ENCODE measurements at places on chromosomes 6 and 20.

DNA sequence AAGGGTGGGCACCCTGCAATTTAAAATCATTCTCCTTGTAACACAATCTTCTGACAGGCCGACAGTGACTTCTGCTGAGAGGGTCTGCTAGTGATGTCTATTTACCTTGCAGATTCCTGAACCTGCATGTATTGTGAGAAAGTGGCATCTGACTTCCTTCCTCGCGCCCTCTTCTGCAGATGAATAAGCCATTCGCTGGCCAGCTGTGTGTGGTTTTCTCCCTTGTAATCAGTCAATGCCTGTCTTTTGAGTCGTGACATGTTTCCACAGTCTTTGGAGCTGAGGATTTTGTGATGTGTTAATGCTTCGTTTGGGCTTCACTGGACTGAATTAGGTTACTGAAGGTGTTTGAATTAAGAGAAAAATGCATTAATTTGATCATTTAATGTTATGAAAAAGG lies 125.3 kb downstream of the GRM1 start:
- DNase-seq, result no peak

DNA sequence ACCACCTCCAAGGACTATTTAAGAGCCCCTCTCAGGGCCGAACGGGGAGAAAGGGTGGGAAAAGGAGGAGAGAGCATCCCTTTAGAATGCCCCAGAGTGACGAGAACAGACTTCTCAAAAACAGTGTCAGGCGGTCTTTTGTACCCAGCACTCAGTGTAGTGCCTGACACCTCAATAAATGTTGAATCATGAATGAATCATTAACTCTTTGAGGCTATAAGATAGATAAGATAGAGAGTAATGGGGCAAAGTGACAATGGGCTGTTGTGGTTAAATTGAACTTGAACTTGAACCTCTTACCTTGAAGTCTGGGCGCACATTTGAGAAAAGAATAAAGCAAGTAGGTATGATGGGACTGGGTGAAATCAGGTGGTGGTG lies 7.4 kb downstream of the TCF21 start:
- DNase-seq, result no peak

GRCh38 chr20:38173237-38174156 lies 8.4 kb upstream of the TGM2 start:
- no peak for DNase-seq

GRCh38 chr20:24147961-24148360 lies 159.4 kb upstream of the GGTLC1 start:
- DNase-seq, result peak; percentile 20

GRCh38 chr6:73409395-73409794 lies 14.8 kb downstream of the DDX43 start:
- DNase-seq, result no peak

GRCh38 chr6:156634048-156634447 lies 143.1 kb upstream of the ARID1B start:
- DNase-seq, result no peak

- no peak for DNase-seq
These were observed 1.1 kb upstream of the DCBLD1 start for GRCh38 chr6:117481278-117481925.

DNA sequence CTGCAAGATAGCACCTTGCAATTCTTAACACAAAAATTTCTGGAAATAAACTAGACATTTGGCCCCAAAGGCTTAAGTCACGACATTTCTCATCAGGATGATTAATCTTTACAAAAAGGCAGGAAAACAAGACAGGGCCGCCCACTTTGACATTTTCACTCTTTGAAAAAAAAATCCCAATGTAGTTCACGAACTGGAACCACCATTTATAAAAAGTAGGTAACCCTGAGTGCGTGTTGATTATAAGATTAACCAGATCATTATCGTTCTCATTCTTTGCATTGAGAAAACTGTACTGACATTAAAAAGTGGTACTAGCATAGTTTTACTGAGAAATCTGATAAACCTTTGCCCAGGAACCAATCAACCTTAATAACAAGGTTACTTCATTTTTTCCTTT lies 108.8 kb downstream of the HUS1B start:
- DNase-seq, result no peak

All from vagina (tissue), 2 donors.